Stimulated activated CD4-positive, alpha-beta T cell treated with anti-CD3 and anti-CD28 coated beads, Interleukin-1b, Interleukin-23, amount 100 ng/mL, for 1 hour (primary cell): ENCODE measurements at places on chromosomes 4 and X.

- no peak for DNase-seq
Observed at GRCh38 chrX:122835886-122836285, 348.2 kb upstream of the GRIA3 start.

DNA sequence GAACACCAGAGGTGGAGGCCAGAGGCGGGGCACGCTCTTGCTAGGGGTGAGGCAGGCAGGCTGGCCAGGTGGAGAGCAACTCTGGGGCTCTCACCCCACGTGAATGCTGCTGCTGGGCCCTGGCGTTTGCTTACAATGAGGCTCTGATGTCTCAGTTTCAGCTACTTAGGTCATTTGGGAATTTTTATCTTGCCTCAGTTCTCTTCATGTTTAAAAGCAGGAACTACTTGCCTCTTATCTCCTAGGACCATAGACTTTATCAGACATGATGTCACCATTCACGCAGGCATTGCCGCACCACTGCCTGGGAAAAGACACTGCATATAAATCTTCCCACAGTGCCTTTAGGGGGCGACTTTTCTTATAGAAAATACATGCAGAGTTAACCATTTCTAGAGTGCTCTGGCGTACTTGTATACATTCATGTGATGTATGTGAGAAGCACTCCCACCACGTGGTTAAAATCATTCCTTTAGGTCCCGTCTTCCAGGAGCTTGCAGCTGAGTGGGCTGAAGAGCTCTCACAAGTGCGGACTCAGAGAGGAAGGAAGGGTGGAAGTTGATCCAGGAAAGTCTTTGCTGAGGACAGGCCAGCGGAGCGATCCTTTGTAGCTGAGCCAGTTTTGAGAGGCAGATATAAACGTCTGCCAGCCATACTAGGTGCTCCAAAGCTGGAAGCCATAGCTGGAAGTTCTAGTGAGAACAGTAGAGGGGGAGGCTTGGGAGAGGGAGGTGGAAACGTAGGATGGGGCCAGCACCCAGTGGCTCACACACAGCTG lies 84.3 kb upstream of the CLDN34 start:
- no peak for DNase-seq

DNA sequence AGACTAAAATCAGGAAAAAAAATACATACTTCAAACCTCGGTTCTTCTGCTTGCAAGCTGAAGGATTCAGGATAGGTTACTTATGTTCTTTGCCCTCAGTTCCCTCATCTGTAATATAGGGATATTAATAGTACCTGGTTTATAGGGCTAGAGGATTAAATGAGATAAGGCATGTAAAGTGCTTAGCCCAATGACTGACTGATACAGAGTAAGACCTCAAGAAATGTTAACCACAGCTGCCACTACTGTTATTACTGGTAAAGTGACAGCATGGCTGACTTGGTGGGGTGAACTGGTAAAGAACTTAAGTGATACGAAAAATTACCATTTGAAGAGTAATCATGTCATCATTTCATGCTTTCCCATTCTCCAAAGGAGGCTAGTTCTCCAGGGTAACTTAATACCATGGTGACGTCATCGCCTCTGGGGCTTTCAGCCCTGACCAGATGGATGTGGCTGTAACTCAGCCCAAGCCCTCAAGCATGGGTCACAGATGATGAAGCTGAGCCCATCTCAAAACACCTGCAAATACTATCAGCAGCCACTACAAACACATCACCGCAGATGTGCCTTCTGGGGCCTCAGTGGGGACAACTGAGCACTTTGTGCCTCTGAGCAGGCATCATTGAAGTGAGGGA lies 44.5 kb upstream of the SCML1 start:
- no peak for DNase-seq

GRCh38 chr4:126027601-126028000 lies 712.8 kb downstream of the FAT4 start:
- no peak for DNase-seq

GRCh38 chr4:121777625-121778024 lies 12.7 kb upstream of the SMIM43 start:
- DNase-seq, result no peak
